ENCODE measurements at places on chromosomes 2 and 18. TPM values are rescaled to one million over a fixed set of nuclear protein-coding genes. Genes with fewer than 3 reads are reported as not detected.

DNA sequence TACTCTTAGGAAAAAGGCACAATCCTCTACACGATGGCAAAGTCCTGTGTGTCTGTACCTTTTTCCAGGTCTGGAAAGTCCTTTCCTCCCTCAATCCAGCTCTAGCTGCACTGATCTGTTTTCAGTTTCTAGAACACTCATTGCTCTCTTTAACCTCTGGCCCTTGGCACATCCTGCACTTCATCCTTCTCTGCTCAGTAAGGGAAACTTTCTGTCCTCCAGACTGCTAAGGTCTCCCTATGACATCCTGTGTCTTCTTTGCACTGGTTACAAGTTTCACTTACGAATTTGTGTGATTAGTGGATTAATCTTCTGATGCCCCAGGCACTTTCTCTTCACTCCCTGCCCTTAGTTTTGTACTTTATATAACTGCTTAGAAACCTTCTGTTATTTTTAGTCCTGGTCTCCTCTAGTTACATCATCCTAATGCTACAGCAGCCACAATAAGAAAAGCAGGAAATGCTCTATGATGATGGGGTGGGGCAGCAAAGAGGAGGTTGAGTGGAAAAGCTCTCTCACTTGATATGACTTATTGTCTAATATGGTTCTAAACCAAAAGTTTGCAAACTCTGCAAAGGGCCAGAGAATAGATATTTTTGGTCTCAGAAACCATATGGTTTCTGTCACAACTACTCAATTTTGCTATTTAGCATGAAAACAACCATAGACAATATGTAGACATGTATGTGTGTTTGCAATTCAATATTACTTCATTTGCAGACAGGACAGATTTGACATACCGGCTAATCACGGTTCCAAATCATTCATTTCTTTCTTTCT lies 568.2 kb downstream of the THSD7B start:
- no peaks in the 10 kb centered on the region for H3K36me3 ChIP-seq
- peak; percentile 29 for DNase-seq
- H3K4me3 ChIP-seq: no peak overlapping the region
- H3K27ac ChIP-seq: peak overlapping the region; percentile 35

- H3K4me3 ChIP-seq: no peak overlapping the region
- no peaks in the 10 kb centered on the region for H3K4me1 ChIP-seq
- no peaks in the 10 kb centered on the region for H3K36me3 ChIP-seq
- H3K27me3 ChIP-seq: peaks cover 3% of the 10 kb centered on the region
- DNase-seq: no peak
Observed at GRCh38 chr18:73841661-73842060, 306.0 kb downstream of the FBXO15 start.

DNA sequence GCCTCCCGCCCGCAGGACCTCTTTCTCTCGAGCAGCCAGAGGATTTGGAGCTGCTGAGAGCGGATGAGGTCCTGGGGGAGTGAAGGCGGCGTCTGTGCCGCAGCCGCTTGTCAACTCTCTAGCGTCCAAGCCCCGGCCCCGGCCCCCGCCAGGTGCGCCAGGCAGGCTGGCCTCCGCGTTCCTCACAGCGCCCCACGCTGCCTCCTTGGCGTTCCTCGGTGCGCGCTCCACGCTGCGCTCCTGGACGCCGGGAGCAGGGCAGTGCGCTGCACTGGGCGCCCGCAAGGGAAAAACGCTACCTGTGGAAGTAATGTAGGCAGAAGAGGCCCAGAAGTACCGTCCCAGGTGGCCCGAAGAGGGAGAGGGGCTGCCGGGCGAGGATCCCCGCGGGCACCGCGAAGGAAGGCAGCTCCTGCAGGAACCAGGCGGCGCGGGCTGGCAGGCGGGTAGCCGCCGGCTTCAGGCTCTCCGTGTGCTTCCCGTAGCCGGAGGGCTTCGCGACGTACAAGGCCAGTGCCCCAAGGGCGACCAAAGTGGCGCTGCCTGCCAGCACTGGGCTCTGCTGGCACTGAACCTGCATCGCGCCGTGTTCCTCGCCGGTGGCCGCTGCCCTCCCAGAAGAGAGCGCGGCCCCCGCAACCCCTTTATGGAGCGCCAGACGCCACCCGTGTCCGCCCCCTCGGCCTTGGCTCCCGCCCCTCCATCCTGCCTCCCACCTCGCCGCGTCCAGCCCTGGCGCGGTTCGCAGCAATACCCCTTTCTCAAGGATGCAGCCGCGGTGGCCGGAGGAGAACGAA lies at the start of gene SRD5A2:
TSS of gene SRD5A2 (minus strand) at position 618 of the 797 bp plus-strand sequence. CDS start at position 580, 38 bp downstream.
- H3K27me3 ChIP-seq: peaks cover 33% of the 10 kb centered on the region
- H3K4me3 ChIP-seq: no peak within 1 kb of the TSS
- DNase-seq: no peak
- no peaks in the 10 kb centered on the region for H3K4me1 ChIP-seq
- H3K27ac ChIP-seq: no peak within 1 kb of the TSS
- H3K36me3 ChIP-seq: no peaks in the 10 kb centered on the region

DNA sequence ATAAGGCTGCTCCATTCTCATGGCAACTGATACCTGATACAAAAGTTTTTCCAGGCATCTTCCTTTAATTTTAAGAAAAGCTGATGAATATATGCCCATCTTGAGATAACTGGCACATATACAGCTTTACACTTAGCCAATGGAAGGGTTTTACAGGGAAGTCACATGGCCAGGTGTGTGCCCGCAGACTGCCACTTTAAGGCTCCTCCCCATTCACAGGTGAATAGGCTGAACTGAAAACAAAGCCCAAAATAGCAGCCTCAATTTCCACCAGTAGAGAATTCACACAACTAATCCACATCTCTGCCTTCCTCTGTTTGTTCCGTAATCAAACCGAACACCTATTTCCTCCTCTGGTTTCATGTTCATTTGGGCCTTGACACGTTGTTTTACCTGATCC lies 9.8 kb upstream of the ME2 start:
- DNase-seq: no peak
- no peaks in the 10 kb centered on the region for H3K4me1 ChIP-seq
- H3K27me3 ChIP-seq: no peaks in the 10 kb centered on the region
- no peaks in the 10 kb centered on the region for H3K36me3 ChIP-seq
- no peak overlapping the region for H3K4me3 ChIP-seq

DNA sequence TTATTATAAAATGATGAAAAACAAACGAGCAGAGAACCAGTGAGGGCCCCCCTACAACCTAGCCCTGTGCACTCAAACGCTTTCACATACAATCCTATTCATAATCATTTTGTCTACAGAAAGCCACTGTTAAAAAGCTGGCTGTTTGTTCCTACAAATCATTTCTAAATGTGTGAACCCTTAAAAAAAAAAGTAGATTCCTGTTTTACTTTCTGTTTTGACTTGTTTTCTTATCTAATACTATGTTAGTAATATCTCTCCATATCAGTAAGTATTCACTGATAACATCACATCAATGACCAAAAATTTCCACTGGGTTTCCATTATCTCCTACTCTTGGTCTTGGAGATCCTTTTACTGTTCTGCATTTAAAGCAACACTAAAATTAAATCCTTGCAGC lies 128.8 kb upstream of the TTC39C start:
- no peak overlapping the region for H3K27ac ChIP-seq
- H3K4me3 ChIP-seq: no peak overlapping the region
- H3K4me1 ChIP-seq: no peaks in the 10 kb centered on the region
- no peaks in the 10 kb centered on the region for H3K36me3 ChIP-seq
- no peak for DNase-seq

DNA sequence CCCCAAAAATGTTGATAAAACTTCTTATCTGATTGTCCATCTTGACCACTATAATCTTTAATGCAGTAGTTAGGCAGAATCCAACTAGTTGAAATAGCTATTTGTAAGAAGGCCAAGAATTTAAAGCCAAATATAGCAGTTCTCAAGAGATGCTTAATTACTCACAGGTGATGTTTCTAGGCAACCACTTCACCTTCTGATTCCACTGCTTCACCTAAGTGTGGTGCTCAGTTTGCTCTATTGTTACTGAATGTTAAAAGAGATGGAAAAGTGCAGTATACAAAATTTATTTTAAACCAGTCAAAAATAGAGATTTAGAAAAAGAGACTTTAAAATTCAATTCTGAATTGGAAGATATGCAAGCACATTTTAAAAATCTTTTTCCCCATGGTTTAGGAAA lies 539.4 kb downstream of the ZNF804A start:
- H3K27ac ChIP-seq: no peak overlapping the region
- H3K36me3 ChIP-seq: no peaks in the 10 kb centered on the region
- H3K4me1 ChIP-seq: no peaks in the 10 kb centered on the region
- no peaks in the 10 kb centered on the region for H3K27me3 ChIP-seq

GRCh38 chr2:226362980-226363379 lies 436.6 kb downstream of the IRS1 start:
- DNase-seq: no peak
- no peaks in the 10 kb centered on the region for H3K36me3 ChIP-seq
- no peak overlapping the region for H3K27ac ChIP-seq
- no peak overlapping the region for H3K4me3 ChIP-seq
- no peaks in the 10 kb centered on the region for H3K27me3 ChIP-seq
- no peaks in the 10 kb centered on the region for H3K4me1 ChIP-seq

- H3K36me3 ChIP-seq: peaks cover 75% of the 10 kb centered on the region
- no peaks in the 10 kb centered on the region for H3K27me3 ChIP-seq
- DNase-seq: no peak
- H3K4me3 ChIP-seq: no peak overlapping the region
- peaks cover 11% of the 10 kb centered on the region for H3K4me1 ChIP-seq
- no peak overlapping the region for H3K27ac ChIP-seq
Observed at GRCh38 chr2:1634681-1635341, 109.5 kb downstream of the PXDN start.

DNA sequence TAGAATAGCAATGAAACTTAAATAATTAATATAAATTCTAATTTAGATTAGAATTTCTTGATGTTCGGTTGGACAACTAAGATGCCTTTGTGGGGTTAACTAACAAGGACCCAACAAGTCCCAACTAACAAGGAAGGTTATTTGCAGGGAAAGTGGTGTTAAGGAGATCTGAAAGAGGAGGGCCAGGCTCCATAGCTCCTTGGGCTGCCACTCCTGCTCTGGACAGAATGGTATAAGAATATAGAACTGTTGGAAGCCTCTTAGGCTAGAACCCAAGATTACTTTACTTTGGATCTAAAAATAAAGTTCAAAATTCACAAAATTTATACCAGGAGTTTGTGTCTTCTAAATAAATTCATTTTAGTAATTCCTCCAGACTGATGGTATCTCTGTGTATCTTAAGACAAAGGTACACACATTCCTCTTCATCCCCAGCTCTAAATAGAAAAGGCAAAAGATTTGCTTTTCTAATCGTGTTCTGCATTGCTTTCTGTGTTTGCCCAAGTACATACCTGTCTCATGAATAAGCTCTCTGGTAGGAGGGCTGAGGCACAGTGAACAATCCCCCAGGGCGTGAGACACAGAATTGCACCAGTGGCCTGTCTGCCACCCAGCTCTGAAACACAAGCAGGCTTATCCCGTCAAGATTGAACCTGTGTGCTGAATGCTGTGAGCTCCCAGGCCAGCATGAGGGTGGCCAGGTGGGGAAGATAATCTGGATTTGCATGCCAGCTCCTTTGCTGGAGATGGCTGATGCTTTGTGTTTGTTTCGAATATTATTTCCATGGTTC lies 176.0 kb downstream of the ACKR3 start:
- no peaks in the 10 kb centered on the region for H3K36me3 ChIP-seq
- no peak for DNase-seq
- H3K4me1 ChIP-seq: peaks cover 21% of the 10 kb centered on the region
- H3K27ac ChIP-seq: no peak overlapping the region

- H3K36me3 ChIP-seq: no peaks in the 10 kb centered on the region
- H3K4me1 ChIP-seq: peaks cover 21% of the 10 kb centered on the region
- no peak overlapping the region for H3K4me3 ChIP-seq
Observed at GRCh38 chr18:48360376-48361021, 48.7 kb downstream of the ZBTB7C start.

DNA sequence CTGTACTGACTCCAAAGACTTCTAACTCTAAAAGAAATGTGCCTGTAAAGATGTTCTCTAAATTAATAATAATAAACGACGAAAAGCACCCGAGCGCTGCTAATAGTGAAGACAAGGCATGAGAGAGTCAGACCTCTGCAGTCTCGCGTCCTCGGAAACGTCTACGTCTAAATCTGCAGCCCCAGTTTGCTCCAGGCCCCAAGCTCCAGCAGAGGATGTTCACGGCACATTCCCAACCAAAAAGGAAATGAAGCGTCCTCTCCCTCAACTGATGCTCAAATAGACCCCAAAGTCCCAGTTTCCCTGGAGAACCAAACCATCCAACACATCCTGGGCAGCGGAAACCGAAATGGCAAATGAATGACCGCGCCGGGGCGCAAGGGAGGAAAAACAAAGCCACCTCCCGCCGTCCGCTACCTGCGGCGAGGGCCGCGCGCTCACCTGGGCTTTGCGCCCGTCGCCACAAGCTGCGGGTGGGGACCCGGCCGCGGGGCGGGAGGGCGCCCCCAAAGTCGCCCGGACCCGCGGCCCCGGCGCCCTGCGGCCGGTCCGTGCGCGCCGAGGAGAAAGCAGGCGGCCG lies 47.1 kb upstream of the CCDC150 start:
- peak overlapping the region; percentile 86 for H3K27ac ChIP-seq
- peaks cover 6% of the 10 kb centered on the region for H3K27me3 ChIP-seq
- DNase-seq: peak; percentile 75
- peak overlapping the region; percentile 64 for H3K4me3 ChIP-seq

Gene SULT1C4
- polyA plus RNA-seq: 23.4 TPM

Gene EVA1A
- 7.5 TPM for polyA plus RNA-seq

Gene MC4R
- polyA plus RNA-seq: 0.34 TPM

Gene MTERF4
- polyA plus RNA-seq: 42.0 TPM

Gene UPP2
- polyA plus RNA-seq: not detected

Gene ACKR3
- polyA plus RNA-seq: 26.0 TPM

Gene ICA1L
- 9.2 TPM for polyA plus RNA-seq

Gene ANKZF1
- polyA plus RNA-seq: 29.7 TPM

Data from muscle of leg (tissue), 16 donors.